GM12878 (cell line): ENCODE measurements at places on chromosomes 12 and 14.

DNA sequence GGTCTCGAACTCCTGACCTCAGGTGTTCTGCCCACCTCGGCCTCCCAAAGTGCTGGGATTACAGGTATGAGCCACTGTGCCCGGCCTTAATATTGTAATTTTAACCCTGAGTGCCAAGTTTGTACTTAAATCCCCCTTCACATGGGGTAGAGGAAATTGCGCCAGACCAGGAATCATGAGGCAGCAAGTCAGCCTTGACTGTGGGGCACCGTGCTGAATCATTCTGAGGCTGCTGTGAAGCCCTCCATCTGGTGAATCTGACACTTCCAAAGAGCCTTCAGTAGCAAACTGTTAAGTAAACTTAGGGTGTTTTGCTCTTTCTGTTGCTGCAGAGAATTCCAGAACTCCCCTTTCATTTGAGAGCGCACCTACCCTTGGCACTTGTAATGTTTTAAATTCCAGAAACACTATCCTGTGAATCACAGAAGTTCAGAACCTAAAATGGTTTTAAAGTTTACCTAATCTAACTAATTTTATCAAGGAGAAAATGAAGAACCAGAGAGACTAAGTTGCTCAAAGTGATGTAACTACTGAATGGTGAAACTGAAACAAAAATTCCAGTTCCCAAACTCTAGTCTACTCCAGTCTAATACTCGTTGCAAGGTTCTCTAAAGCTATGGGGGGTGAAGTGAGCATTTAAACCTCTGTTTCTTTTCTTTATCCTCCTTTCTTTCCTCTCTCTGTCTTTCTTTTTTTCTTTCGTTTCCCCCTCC, 7.5 kb downstream of the HEBP1 start:
- DNase-seq: no peak

DNA sequence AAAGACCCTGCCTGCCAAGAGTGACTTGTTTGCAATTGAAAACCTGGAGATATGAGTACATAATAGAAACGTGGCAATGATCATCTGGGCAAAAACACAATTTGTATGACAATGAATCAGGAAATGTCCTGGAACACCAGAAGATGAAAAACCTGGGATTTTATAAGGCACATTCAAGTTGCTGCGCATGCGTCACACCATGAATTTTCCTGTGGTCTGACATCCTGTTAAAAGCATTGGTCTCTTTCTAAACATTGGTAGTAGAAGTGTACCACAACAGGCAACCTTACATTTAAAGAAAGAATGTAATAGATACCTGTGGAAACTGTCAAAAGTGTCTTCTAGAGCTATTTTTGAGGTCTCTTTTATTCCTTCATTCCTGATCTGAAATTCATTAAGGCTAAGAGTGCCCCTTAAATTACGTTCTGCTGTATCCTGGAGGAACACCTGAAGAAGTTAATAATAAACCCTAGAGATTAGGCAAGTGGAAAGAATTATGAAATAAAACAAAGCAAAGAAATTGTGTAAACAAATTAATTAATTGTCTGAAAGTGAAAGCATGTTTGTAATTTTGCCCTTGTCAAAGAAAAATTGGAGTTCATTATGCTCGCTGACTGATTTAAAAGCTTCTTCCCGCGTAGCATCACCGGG, 676.5 kb downstream of the DIO2 start:
- no peak for DNase-seq

DNA sequence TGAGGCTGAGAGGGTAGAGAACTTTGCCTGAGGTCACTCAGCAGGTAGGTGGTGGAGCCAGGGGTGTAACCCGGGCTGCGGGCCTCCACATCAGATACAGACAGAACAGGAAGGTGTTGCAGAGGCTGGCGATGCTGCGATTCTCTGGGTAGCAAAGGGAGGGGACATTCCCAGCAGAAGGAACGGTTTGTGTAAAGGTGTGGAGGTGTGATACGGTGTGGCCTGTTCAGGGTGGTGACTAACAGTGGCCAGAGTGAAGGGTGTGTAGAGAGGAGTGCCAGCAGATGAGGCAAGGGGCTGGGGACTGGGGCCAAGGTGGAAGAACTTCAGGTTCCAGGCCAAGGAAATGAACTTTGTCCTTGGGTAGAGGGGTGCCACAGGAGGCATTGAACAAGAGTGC, 18.2 kb upstream of the FAIM2 start:
- DNase-seq: no peak

- DNase-seq: no peak
Observed at GRCh38 chr14:57769863-57770523, 95.9 kb downstream of the SLC35F4 start.

DNA sequence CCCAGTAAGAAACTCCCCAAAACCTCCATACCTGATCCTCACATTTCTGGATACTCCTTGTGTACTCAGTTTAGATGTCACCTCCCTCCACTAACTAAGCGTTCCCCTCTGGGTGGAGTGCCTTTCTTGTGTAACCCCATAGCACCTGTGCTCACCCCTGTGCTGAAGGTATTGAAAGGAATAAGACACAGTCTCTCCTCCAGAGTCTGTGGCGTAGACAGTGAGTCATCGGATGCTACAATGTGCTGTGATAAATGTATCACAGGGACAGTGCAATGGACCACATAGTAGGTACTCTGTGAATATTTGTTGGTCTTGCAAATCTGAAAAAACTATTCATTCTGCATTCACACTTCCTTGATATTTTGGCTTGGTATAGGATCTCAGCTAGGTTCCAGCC, 30.8 kb downstream of the TSPAN9 start:
- DNase-seq: no peak

- no peak for DNase-seq
Observed at GRCh38 chr14:103686831-103687485, 28.3 kb downstream of the XRCC3 start.

DNA sequence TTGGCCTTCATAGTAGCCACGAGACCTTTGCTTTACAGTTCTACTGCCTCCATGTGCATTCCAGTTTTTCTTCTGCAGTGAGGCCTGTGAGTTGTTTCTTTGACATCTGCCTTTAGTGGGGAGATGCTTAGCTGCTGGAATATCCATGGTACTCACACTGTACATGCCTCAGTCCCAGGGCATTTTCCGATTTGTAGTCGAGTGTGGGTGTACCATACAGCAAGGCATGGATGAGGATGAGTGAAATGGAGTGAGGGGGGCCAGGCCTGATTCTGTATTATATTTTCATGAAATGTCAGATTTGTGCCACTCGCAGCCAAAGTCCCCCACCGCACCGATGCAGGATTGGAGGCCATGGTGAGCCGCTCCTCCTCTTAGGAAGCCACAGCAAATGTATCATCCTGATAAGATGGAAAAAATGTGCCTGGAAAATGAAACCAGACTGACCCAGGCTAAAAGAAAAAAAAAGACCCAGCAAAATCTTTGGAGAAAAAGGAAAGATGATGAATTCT, 173.0 kb downstream of the ADGRD1 start:
- no peak for DNase-seq

DNA sequence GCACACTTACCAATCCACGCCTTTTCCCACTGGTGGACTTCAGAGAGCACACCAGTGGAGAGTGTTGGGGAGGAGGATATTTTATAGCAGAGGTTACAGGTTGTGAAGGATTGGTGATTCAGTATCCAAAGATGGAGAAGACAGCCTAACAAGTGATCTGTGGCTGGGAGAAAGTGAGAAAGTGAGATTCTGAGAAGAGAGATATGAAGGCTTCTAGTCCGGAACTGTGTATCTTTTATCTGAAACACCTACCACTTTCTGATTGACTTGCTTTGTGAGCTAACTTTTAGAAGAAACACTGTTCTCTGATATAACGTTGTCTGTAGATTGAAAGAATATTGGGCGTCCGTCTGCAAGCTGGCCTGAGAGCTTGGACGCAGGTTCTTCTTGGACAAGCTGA, 24.0 kb downstream of the DYNC1H1 start:
- DNase-seq: no peak

DNA sequence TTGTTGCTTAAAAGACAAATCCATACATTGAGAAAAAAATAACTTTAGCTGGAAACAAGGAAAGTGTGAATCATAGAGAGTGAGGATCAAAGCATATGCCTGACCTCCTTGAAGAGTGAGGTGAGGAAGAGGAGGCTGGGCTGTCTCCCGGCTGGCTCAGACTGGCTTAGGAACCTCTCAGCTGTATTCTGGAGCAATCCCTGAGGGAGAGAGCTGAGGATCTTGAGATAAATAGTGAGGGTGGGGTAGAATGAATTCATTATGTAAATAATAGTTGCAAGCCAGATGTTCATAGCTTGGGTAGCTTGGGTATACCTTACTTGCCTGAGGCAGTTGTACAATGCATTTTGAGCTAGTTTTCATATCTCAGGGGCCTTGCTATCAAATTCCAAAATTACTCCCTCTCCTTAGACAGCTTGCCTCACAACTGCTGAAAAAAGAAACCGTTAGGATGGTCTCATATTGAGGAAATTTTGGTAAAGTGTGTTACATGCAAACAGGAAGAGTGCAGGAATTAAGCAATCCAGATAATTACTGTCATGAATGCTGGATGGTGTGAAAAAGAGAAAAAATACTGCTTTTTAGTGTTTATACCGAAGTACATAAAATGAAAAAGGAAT, 30.5 kb upstream of the SLC15A5 start:
- no peak for DNase-seq

DNA sequence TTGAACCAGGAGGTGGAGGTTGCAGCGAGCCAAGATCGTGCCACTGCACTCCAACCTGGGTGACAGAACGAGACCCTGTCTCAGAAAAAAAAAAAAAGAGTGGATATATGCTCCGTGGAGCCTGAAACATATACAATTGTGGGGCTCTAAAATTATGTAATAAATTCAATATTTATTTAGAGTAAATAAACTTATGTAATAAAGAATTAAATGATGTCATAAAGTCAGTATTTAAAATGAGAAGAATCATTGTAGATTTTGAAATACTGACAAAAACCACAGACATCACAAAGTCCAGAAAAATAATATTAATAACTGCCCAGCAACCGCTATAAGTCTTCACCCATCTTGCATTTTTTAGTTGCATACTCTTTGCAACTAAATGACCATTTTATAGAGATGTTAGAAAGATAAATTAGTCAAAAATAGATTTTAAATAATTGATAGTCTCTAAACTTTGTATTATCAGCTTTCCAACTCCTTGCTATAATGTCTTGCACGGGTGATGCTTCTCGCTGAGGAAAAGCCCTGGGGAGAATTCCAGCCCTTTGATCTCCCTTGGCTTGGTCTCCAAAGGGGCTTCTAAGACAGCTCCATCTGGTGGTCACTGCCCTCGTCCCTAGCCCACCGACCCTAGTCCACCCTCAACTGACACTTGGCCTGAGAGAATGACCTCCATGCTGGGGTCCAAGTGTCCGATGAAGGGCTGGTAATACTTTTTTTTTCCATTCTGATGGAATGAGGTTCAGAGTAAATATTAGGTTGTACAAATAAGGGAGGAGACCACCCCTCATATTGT, 7.9 kb upstream of the TMBIM6 start:
- no peak for DNase-seq

DNA sequence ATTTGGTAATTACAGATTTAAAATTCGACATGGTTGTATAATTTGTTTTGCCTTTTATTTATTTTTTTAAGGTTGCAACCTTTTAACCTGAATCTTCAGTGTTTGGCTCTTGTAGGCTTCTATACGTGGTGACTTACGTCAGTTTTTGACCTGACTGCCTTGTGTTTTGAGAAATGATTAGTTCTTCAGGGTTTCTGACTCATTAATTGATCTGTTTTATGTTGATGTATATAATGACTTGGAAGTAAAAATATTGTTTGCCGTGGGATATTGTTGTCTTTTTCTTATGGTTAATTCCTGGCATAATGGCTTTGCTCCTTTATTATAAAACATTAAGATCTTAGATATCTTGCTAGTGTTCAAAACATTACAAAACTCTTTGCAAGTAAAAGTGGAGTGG, 2.5 kb downstream of the RASSF8 start:
- no peak for DNase-seq

- no peak for DNase-seq
Observed at GRCh38 chr14:45621731-45622130, 368.7 kb upstream of the MIS18BP1 start.
